ENCODE measurements at places on chromosomes 16 and 17.

- DNase-seq = no peak
These were observed 165.6 kb downstream of the IRX3 start for GRCh38 chr16:54120846-54121480.

GRCh38 chr16:85917959-85918358, 19.0 kb downstream of the IRF8 start:
- no peak for DNase-seq

- DNase-seq = no peak
These were observed 138.2 kb upstream of the COX10 start for GRCh38 chr17:13931111-13931526.

DNA sequence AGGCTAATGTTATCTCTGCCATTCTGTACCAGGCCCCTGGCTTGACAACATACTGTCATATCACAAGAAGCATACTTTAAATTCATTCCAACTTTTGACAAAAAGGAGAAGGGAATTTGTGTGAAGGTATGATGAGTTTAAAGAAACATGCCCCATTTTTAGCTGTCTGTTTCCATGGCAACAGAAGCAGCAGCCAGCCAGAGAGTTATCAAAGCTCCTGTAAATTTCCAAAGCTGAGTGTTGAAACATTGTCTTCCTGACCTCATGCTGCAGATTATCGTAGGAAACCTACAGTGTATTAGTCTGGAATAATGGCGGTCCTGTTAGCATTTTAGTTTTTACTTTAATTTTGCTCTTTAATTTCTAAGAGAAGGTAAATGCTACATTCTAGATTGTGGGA, 124.9 kb downstream of the MRTFB start:
- DNase-seq = no peak
